ENCODE measurements at places on chromosomes 5 and 9.

GRCh38 chr9:136342181-136343120, 15.1 kb downstream of the GPSM1 start:
- peaks cover 25% of the 10 kb centered on the region for H3K4me1 ChIP-seq
- peak; percentile 94 for DNase-seq
- no peaks in the 10 kb centered on the region for H3K27me3 ChIP-seq
- H3K27ac ChIP-seq = peak overlapping the region; percentile 68
- peaks cover 27% of the 10 kb centered on the region for H3K36me3 ChIP-seq

GRCh38 chr5:95892784-95893354, 68.8 kb downstream of the ELL2 start:
- H3K36me3 ChIP-seq = peaks cover 2% of the 10 kb centered on the region
- no peak overlapping the region for H3K4me3 ChIP-seq
- H3K4me1 ChIP-seq = peaks cover 26% of the 10 kb centered on the region
- no peak for DNase-seq

DNA sequence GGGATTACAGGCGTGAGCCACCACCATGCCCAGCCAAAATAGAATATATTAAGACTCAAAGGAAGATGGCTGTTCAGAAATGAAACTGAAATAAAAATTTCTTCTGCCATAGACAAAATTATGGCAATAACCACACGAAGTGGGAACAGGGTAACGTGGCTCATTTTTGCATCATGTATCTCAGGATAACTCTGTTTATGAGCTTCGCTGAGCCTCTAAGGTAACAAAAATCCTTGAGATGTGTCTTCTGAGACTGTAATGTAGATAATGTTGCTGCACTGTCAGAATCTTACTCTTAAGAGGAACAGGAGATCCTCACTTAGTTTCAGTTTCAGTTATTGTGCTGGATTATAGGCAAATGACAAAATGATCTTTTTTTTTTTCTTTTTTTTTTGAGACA, 153.8 kb downstream of the GOLPH3 start:
- no peaks in the 10 kb centered on the region for H3K36me3 ChIP-seq
- H3K4me1 ChIP-seq = peaks cover 13% of the 10 kb centered on the region
- no peaks in the 10 kb centered on the region for H3K27me3 ChIP-seq
- H3K27ac ChIP-seq = no peak overlapping the region

DNA sequence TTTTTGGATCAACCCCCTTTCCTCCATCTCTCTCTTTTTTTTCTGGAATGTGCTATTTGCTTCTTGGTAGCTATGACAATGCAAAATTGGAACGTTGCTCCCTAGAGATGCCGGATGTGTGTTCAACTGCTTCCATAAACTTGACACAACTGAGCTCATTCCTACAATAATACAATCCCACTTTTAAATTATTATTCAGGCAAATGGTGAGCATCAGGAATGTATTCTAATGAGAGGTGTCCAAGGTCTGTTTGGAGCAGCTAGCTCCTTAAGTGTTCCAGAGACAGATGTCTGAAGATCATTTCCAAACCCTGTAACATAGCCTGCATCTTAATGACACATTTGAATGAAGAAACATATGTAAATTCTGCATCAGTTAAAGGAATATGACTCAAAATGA, 518.4 kb downstream of the TAF11L14 start:
- no peak for DNase-seq
- H3K4me1 ChIP-seq = no peaks in the 10 kb centered on the region
- no peak overlapping the region for H3K27ac ChIP-seq

DNA sequence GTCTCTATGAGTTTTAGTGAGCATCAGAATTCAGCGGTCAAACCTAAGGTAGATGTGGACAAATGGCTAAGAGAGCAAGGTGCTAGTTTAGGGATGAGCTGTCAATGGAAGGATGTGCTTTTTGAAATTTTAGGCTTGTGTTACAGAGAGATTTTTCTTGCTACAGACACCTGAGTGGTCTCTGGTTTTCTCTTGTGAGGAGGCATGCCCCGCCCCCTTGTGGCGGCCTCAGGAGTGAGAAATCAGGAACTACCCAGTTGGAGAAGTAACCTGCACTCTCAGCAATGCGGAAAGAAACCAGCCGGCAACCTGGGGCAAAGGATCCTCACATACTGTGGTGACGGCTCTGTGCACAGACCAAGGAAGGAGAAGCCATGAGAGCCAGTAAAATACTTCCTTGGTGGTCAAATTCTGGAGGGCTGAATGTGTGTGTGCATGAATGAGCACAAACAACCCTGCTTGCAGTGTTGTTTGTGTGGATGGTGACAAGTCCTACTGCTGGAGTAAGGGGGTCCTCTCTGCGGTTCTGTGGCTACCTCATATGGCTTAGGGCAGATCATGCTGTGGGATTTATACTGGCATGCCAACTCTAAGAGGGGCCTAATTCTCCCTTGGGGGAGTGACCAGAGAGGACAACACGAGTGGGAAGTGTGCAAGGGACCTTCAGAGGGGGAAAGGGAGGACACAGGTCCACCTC, 16.7 kb upstream of the HSD17B4 start:
- H3K27me3 ChIP-seq = no peaks in the 10 kb centered on the region
- H3K4me3 ChIP-seq = no peak overlapping the region
- H3K4me1 ChIP-seq = no peaks in the 10 kb centered on the region
- no peak for DNase-seq
- no peaks in the 10 kb centered on the region for H3K36me3 ChIP-seq
